ENCODE measurements at places on chromosomes 4 and X.

- DNase-seq: no peak
Observed at GRCh38 chrX:24886916-24887315, 128.8 kb downstream of the ARX start.

DNA sequence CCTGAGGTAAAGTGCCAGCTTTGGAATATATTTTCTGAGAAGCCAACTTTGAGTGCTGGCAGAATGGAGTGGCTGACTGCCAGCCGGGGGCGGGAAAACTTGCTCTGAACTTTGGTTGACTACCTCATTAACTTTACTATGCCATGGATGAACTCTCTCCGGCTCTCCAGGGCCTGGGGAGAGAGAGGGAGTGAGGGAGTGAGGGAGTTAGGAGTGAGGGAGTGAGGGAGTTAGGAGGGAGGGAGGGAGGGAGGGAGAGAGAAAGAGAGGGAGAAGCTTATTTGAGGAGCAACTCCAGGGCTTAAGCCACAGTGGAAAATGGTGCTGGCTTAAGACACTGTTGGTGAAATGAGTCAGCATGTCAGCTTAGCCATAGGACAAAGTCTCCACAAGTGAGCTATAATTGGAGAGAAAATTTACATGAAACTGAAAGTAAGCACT lies 280.9 kb upstream of the RPS6KA3 start:
- no peak for DNase-seq

GRCh38 chr4:22678940-22679854 lies 13.5 kb upstream of the GBA3 start:
- DNase-seq: no peak

DNA sequence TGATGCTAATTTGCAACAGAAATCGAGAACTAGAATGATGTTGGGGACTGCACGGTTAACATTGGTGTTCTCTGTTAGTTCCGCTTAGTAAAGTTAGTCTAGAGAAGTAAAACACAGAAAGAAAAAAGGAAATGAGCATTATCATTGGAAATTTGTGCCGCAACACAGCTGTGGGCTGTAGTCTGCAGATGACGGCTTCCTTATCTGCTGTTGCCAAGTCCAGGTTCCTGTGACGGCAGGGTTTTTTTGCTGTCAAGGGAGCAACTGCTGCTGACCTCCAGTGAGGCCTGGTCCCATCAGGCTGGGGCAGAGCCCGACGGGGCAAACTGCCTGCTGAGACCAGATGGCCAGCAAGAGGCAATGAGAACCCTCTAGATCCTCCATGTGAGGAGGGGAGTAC lies 38.9 kb upstream of the PHEX start:
- DNase-seq: no peak

DNA sequence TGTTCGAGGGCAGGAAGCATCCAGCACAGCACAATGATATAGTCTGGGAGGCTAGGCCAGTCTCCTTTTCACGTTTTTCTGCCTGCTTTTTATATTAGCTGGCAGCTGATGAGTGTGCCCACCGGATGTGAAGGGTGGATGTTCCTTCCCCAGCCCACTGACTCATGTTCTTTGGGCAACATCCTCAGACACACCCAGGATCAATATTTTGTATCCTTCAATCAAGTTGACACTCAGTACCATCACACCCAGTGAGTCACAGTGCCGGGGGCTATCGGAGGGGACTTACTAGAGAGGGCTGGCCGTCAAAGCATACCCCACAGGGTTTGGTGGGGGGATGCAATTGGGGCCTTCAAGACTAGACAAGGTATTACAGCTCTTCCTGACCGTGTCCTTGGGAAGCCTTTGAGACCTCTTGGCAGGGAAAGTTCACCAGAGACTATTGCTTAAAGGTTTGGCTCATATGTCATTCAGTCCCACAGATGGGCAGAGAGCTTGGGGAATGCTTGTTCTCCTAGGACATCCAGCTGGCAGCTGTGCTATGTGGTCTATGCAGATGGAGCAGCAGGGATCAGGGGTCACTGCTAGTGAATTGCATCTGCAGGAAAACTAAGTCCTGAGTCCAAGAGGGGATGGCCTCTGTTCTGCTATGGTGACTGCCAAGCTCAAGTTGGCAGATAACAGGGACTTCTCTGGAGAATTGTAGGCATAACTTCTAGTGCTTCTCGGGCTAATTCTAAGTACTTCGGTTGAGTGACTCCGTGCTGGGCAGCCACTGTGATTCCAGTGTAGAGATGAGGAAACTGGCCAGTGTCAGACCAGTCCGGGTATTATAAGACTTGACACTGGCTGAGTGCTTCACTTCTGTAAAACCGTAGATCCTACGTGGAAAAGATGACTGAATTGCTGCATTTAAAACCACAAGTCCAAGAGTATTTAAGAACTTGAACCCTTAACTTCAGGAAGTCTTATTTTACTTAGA lies 12.9 kb upstream of the WDR1 start:
- DNase-seq: no peak

Data from activated CD4-positive, alpha-beta T cell treated with anti-CD3 and anti-CD28 coated beads, Interleukin-2, amount 50 U/mL, for 4 hours (primary cell).